ENCODE measurements at places on chromosomes 1 and 21.

DNA sequence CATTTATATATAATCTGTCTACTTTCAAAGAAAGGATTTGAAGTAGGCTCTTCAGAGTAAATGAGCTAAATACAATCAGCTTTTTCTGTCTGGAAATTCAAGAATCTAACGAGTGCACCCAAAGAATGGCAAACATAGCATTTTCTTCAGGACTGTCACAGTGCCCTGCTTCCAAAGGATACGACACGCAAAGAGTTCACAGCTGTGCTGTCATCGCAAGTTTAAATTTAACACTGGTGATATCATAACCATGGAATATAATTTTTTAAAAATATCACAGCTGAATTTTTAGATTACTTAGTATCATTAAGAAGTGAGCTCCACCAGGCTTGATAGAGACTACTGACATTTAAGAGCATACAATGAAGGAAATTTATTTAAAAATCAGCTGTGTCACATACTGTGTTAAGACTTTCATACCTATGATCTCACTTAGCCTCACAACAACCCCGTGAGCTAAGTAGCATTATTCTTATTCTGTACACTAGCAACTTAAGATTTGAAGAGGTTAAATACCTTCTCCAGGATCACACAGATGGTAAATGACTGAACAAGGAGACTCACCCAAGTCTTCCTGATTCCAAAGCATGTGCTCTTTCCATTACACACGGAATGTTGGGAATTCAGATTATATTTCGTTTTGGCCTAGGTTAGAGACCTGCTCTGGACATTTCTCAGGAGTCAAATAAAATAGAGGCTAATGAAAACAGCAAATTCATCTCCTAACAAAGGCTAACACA lies 46.2 kb upstream of the PRRX1 start:
- no peak for DNase-seq

GRCh38 chr1:60861961-60862567 lies 220.3 kb upstream of the NFIA start:
- DNase-seq: no peak

GRCh38 chr1:74399249-74399648 lies 113.2 kb downstream of the LRRC53 start:
- DNase-seq: no peak

- DNase-seq: no peak
These were observed 6.7 kb upstream of the SLC19A1 start for GRCh38 chr21:45548711-45549491.

DNA sequence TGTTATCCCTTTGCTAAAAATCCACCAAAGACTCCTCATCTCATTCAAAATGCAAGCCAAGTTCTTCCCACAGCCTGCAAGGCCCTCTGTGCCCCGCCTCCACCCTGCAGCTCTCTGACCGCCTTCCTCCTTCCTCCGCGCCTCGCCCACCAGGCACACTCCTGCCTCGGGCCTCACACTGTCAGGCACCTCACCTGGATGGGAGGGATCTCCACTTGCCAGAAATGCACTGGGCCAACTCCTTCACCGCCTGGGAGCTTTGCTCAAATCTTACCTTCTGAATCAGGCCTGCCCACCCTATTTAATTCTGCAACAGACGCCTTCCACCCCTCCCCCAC lies 26.2 kb downstream of the PGBD5 start:
- no peak for DNase-seq

DNA sequence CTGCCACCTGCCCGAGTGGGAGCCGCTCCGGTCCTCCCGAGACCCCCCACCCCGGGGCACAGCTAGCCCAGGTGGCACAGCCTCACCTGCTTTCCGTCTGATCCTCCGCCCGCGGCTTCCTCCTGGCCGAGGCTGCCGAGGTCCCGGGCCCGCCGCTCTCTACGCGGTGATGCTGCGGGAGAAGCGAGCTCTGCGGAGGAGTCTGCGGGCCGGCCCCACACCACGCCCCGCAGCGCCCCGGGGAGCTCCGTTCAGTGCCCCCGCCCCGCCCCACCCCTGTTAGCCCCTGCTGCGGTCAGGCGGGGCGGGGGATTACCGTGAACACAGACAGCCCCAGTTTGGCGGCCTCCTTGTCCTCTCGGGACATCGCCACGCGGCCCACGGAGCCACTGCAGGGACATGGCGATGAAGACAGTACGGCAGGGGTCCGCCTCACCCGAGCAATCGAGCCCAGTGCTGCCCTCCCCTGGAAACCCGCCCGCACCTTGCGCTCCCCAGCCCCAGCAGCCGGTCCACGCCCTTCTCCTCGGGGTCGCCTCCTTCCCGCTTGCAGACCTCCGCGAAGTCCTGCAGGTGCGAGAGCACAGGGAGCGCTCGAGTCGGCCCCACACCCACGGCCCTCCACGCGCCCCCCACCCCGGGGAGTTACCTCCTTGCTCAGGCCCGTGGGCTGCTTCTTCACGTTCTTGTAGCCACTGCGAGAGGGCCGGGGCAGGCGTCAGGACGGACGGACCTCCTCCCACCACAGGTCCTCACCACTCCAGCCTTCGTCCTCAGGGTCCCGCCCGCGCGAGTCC lies 933 bp downstream of the C1orf35 start:
- DNase-seq: peak; percentile 64

DNA sequence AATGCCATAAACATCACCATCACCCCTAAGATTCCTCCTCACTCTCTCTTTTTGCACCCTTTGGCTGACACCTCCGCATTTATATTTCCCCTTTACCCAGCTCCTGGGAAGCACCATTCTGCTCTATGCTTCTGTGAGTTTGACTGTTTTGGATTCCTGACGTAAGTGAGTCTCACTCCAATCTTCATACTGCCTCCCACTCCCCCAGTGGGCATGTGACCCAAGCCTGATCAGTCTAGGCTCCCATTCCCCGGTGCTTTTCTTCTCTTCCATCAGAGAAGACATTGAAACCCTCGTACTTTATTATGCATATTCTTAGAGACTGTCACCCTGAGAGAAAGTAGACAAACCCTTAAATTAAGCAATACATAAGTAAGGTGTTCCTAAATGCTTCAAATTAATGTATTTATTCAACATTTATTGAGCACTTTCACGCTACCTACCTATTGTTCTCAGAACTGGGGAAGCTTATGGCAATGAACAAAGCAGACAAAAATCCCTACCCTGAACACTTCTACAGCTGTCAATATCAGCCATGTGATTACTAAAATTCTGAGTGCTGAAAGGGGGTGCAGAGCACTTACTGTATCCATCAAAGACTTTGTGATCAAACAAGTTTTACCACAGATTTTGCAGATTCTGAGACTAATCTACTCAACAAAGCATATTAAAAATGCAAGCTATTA lies 43.4 kb upstream of the DIPK1A start:
- DNase-seq: no peak

Measured in mesendoderm (in vitro differentiated cells).